ENCODE measurements at places on chromosomes 3 and 15. TPM values are rescaled to one million over a fixed set of nuclear protein-coding genes. Genes with fewer than 3 reads are reported as not detected.

- DNase-seq = peak; percentile 71
These were observed 24.7 kb downstream of the LOXL1 start for GRCh38 chr15:73950831-73951561.

Gene ENTPD3
- not detected for total RNA-seq

Gene ST3GAL6
- 0.64 TPM for total RNA-seq

DNA sequence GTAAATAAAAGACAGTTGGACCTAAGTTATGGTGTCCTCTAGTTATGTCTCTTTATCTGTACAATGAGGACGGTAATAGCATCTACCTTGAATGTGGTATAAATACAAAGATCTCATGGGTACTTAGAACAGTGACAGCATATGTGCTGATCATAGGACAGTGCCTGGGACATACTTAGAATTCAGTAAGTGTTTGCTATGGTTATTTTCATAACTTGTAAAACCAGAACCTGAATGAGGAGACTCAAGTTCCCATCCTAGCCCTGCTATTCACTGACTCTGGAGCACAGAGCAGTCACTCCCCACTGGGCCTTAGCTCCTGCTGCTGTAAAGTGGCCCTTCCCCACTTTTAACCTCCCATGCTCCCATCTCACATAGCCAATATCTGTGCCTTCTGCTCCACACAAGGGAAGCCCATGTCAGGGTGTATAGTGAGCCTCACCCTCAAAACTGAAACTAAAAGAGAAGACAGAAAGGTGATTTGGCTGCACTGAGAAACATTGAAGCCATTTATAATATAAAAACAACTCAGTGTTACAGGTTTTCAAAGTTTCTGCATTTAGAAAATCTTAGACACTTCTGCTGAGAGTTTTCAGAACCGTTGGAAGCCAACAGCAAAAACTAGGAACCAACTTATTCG lies 225.4 kb upstream of the UBE2E2 start:
- DNase-seq = no peak

Gene SEMA3B
- 0.77 TPM for total RNA-seq

- no peak for DNase-seq
These were observed 20.7 kb downstream of the RPN1 start for GRCh38 chr3:128629936-128630335.
